ENCODE measurements at places on chromosomes 16 and 17.

DNA sequence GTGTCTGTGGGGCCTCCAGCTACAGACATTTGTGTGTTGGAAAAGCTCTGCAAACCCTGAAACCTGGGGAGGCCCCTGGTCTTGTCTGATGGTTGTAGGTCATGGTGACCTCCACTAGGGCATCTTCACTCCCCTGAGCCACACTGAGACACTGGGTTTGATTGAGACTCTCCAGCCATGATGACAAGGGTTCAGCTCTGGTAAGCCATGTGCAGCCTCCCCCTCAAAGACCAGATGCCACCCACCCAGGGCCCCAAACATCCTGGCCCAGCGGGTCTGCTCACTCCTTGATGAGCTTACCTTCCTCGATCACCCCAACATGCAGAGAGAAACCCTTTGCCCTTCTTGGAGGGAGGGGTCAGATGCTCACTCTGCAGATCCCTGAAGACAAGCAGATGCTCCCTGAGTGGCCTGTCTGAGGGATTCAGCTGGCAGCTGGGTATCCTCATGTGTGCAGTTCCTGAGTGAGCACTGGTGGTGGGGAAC, 101.6 kb downstream of the METRNL start:
- no peak for DNase-seq

DNA sequence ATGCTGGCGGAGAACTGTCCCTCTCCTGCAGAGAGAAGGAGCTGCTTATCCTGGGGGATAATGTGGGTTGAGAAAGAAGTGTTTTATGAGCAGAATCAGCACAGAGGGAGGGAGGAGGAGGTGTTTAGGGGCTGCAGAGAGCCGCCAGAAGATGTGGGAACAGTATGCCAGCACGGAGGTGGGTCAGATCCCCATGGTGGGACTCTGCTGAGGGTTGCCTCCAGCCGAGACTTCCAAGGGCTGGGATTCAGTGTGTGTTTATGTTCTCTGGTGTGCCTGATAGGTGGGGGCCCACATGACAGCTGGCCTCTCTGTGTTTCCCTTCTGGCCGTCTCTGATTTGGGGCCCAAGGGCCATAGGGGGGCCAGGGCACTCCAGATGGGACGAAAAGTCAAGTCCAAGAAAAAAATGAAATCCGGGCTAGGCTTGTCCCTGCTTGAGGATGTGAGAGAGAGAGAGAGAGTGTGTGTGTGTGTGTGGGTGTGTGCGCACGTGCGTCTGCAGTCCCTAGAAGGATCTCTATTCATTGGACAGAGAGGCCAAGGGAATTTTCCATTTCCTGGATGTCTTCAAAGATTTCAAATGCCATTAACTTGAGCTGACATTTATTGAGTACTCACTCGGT, 21.6 kb downstream of the PRKCB start:
- no peak for DNase-seq

DNA sequence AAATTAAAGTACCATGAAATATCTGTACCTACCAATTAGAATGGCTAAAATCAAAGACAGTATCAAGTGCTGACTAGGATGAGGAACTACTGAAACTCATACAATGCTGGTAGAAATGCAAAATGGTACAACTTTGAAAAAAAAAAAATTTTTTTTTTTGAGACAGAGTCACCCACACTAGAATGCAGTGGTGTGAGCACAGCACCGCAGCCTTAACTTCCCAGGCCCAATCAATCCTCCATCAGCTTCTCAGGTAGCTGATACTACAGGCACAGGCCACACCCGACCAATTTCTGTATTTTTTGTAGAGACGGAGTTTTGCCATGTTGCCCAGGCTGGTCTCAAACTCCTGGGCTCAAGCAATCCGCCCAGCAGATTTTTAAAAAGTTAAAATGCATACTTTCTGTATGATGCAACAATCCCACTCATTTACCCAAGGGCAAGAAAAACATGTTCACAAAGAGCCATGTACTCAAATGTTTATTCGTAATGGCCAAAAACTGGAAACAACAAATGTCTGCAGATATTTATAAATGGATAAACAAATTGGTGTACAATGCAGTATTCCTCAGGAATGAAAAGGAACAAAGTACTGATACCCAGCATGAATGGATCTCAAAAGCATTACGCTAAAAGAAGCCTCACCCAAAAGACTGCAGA, 8.7 kb downstream of the SMURF2 start:
- no peak for DNase-seq

- no peak for DNase-seq
These were observed 52.6 kb downstream of the ZFHX3 start for GRCh38 chr16:72995151-72995881.

DNA sequence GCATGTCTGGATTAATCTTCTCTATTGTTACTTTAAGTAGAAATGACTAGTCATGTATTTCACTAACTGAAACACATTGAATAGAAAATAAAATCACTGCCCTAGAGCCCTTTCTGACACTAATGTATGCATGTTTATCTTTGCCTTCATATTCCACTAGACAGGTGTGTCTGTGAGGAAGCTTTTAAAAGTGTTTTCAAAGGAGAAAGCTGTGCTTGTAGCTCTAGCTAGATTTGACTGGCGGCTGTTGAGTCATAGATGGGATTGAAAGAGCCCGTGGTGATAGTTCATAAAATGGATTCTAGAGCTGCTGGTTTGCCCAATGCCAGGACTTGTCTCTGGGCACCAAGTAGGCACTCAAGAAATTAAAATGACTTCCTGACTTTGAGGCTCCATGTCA, 189.0 kb upstream of the PIRT start:
- DNase-seq: no peak

- no peak for DNase-seq
These were observed 64.3 kb downstream of the CENPV start for GRCh38 chr17:16288860-16289571.

DNA sequence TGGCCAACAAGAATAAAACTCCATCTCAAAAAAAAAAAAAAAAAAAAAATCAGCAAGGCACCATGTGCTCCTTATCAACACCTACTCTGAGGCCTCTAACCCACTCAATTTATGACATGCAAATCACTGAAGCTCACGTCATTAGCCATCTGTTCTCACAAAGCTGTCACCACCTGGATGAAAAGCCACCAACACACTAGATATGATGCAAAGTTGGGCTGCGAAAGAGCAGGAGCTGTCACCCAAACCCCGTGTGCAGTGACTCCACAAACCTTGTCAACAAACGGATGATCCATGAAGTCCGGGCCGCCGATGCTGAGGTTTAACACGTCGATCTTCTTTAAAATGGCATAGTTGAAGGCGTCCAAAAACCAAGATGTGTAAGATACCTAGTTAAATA, 25.3 kb downstream of the MBTPS1 start:
- DNase-seq: no peak

DNA sequence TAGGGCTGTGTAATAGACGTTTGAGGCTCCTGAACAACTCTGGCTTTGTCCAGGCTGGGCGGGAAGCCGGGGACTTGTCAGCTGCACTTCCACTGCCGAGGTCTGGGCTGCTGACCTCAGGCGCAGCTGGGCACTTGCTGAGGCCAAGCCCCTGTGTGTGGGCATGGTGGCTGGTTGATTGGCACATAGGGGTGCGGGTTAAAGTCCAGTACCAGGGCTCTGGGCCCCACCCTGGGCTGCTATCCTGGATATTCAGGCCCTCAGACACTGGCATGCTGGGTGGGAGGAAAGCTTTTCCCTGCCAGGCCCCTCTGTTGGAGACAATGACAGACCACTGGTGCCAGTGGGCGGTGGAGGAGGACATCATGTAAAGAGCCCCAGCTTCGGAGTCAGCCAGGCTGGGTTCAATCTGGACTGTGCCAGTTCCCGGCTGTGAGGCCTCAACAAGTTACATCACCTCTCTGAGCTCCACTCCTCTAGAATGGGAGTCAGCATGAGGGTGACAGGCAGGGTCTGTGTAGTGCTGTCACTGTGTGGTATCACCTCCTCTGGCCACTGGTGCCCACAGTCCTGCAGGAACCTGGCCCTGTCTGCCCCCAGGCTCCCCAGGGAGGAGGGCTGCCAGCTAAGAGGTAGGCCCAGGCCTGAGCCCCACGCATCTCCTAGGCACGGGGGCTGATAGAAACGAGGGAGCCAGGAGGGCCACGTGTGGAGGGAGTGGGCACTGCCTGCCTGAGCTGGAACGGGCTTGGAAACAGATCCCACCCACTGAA, 42.5 kb downstream of the PSME3IP1 start:
- DNase-seq: no peak

DNA sequence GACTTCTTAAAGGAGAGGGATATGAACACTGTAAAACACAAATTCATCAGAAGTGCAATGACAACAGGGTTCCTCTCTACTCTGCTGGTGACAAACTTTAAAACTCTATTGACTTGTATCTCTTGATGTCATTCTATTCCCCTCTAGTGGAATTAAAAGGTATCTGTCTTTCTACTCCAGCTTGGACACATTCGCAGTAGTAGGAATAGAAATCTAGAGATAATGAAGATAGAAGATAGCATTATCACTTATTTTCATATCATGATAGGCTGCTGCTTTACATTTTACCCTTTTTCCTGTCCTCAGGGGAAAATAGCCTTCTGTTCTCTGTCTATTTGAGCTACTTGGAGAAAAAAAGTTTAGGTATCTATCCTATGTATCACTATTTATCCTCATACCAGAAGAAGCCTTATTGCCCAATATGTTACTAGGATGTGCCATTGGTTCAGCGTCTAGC, 209.6 kb upstream of the CACNG5 start:
- no peak for DNase-seq

DNA sequence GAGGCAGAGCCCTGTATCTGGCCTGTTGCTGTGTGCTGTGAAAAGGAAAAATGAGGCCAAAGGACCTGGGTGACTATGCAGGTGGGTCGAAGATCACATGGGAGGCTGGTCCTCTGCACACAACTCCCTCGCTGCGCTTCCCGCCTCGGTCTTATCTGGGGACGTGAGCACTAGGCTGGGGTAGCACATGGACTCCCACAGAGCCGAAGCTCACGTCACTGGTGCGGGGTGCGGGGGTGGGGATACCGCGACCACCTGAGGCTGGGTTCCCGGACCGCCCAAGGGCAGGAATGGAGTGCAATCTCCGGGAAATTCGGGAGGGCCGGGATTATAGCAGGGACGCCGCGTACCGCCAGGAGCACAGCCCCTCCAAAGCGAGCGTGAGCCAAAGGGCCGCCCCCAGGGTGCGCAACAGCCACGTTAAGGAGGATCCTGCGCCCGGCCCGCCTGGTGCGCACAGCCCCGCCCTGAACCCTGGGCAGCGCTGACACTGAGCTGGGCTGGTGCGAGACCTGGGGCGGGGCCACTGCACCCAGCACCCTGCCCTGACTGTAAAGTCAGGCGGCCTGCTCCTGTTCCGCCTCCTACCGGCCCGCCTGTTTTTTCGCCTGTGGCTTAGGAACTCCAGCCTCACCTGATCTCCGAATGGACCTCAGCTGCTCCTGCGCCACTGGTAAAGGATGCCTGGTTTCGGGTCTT, 4.8 kb downstream of the MT1A start:
- no peak for DNase-seq

GRCh38 chr16:16157166-16157565, 66.1 kb downstream of the ABCC6 start:
- no peak for DNase-seq

All from NCI-H446 treated with DMSO at 0.1 percent for 48 hours (cell line).